ENCODE measurements at places on chromosomes 1 and 21.

DNA sequence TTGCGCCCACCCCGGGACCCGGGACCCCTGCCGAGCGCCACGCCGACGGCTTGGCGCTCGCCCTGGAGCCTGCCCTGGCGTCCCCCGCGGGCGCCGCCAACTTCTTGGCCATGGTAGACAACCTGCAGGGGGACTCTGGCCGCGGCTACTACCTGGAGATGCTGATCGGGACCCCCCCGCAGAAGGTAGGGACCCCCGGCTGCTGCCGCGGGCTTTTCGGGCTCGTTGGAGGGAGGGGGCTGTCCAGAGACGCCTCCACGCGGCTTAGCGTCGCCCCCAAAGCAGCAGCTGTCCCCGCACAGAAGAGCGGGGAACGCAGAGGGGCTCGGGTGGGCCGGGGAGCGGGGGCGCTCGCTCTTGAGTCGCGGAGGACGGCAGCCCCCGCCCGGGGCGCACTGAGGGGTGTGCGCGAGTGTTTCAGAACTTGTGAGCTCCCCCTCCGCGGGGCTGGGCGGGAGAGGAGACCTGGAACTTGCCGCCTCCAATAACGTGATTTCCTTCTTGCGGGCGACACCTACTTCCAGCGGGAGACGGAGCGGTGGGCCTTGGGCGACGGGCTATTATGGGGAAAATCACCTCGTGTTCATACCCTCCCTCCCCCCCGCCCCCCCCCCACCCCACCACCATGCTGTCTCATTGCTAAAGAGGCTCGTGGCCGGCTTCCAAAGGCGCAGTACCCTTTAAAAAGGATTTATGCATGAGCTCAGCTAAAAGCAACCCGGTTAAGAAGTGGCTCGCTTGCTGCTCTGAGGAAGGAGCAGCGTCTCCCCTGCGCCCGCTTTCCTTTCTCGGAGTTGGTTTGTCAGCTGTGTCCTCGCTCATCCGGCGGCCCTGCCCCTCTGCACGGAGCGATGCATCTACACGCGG is 664 bp downstream of the BACE2 start:
- no peak for DNase-seq

- no peak for DNase-seq
Observed at GRCh38 chr1:97780884-97781283, 139.9 kb downstream of the DPYD start.

DNA sequence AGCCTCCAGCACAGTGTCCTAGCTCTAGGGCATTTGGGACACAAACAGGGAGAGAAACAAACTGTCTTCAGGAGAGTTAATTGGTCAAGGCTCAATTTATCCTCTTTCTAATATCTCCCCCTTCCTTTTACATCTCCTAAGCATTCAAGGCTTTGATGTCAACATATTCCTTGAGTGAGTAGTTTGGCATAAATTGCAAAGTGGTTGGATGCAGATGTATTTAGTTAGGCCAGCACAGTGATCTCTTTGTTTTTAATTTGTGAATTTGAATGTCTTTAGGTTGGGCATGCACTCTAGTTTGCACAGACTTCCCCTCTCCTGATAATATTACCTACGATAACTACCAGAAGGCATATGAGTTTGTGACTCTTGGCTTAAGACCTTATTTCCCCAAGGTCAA is 12.5 kb upstream of the OLFML2B start:
- no peak for DNase-seq

- no peak for DNase-seq
Observed at GRCh38 chr1:22900451-22900850, 72.2 kb downstream of the LACTBL1 start.

DNA sequence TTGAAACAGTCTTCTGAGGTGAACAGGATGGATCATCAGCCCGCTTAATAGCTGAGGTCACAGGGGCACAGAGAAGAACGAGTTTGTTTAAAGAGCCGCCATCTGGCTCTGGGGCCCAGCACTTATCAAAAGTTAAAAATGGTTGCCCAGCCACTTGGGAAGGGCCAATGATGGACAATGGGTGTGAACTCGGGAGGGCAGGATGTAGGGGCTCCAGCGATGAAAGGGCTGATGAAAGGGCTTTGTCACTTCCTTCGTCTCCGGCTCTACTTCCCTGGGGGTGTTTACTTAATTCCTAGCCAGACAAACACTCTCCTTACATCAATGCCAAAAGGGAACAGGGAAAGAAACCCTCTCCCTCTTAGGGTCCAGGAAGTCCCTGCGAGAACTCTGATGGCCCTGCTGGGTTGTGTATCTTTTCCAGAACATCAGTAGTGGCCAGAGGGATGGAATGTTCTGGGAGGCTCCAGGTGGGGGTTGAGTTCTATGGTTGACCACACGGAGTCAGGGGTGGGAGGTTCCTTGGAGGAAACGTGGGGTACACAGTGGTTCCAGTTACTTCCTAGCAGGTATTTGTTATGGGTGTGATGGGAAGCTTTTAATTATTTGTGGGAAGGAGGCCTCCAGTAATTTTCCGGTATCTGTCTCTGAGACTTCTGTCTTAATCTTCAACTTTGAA is 9.0 kb upstream of the ABCG1 start:
- DNase-seq, result no peak

- DNase-seq, result no peak
Observed at GRCh38 chr1:40439247-40439646, 11.0 kb upstream of the ZFP69B start.

DNA sequence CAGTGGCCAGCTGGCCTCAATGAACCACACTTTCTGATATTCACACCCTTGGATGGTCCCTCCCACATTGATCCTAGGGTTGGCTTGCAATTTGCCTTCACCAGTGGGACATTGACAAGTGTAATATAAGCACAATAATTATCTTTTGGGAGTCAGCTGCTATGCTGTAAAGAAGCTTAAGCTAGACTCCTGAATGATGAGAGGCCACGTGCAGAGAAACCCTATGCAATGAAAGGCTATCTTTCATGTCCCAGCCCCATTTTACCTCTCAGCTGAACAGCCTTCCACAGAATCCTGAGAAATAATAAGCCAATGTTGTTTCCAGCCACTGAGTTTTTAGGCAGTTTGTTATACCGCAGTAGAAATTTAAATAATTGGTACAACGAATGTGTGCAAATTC is 11.1 kb upstream of the C8A start:
- DNase-seq, result no peak

GRCh38 chr1:3002349-3003038 is 18.8 kb upstream of the ACTRT2 start:
- DNase-seq, result no peak

- no peak for DNase-seq
Observed at GRCh38 chr1:37064039-37064438, 29.7 kb upstream of the GRIK3 start.

DNA sequence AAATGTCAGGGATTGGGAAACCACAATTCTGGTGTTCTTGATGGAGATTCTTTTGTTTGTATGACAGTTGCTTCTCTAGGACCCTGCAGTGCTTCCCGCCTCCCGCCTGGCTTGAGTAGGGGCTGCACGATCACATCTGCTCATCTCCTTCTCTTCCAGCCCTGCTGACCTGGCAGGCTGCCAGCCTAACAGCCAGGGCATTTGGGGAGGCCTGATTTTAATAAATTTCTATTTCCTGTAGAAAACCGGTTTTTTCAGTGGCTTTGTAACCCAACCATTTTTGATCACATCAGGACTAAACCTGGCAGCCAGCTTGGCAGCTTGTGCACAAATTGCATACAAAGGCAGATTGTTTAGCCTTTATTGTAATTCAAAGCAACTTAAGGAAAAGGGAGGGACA is 78.9 kb downstream of the UBE2U start:
- DNase-seq, result no peak

- no peak for DNase-seq
Observed at GRCh38 chr1:155884031-155884960, 24.9 kb downstream of the SYT11 start.

DNA sequence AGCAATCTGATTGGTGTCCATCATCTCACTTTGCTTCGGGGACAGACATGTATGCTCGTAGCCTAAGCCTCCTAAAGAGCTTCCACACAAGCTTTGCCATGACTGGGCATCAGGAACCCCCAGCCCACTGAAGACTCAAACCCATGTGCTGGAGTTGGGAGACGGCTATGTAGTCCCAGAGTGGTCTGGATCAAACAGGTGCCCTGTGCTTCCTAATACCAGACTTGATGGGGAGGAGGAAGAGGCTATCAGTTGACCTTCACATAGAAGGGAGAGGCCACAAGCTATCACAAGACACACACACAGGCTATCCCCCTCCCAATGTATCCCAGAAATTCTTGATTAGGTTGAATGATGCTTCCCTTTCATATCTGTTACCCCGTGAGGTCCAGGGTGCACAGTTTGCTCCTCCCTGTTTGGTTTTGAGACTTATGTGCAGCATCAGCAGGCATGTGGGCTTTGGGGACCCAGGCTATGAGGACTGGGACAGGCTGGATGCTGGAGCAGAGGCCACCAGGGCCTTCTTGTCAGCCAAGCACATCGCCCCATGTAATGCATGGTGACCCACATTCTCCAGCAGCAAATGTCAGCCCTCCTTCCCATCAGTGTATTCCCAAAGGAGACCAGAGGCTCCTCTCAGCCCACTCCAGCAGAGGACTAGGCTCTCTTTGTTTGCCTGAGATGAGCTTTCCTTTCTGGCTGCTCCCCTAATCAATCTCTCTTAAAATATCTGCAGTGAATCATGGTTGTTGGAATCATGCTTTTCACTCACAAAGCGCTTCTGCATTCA is 159.8 kb downstream of the GRIK3 start:
- no peak for DNase-seq

DNA sequence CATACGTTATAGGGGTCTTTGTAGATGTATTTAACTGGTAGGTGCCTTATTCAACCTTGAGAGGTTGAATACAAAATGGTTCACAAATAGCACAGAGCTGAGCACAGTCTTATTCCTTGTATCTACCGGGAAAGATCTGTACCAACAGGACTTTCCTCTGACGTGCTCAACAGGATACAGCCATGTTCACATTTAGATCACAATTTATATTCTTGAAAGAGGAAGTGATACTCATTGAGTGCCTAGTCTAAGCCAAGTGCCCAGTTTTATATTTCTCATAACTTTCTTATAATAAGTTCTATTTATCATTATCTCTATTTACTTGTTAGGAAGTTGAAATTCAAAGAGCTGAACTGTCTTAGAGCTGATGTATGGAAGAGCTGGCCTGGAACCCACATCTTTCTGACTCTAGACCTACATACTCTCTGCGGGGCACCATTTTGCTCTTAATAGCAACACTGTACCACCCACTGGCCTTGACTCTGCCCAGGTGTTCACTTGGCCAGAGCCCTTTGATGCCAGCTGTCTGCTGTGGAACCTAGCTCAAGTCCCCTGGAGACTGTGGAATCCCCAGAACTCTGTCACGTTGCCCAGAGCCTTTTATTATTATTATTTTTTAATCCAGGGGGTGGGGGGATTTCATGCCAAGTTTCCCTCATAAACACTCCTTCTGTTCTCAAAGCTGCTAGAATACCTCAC is 156.2 kb downstream of the TPR start:
- DNase-seq, result no peak

- DNase-seq, result no peak
Observed at GRCh38 chr1:215407575-215407974, 159.5 kb upstream of the KCTD3 start.

DNA sequence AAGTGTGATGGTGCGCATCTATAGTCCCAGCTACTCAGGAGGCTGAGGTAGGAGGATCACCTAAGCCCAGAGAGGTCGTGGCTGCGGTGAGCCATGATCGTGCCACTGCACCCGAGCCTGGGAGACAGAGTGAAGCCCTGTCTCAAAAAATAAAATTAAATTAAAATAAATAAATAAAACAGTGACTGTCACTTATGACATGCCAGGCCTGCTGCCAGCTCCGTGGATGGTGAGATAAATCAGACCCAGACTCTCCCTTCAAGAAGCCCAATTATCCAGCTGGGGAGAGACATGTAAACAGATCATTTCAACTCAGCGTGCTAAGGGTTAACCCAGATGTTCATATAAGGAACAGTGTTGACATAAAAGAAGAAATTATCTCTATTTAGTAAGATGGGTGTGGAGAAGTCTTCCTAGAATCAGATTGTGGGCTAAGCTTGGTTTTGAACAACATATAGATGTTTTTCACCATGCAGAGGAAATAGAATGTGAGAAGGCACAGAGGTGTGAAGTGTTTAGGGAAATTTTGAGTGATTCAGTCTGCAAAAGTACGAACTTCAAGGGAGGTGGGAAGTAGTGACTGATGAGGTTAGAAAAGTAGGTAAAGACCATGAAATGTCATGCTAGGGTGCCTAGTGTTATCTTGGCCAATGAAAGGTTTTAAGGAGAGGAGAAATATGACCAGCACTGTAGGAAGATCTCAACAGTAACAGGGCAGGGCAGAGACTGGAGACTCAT is 18.3 kb downstream of the YARS1 start:
- DNase-seq, result no peak

- no peak for DNase-seq
Observed at GRCh38 chr1:159088546-159089183, 12.1 kb upstream of the AIM2 start.

- no peak for DNase-seq
Observed at GRCh38 chr1:53317646-53318539, 10.0 kb downstream of the LRP8 start.

DNA sequence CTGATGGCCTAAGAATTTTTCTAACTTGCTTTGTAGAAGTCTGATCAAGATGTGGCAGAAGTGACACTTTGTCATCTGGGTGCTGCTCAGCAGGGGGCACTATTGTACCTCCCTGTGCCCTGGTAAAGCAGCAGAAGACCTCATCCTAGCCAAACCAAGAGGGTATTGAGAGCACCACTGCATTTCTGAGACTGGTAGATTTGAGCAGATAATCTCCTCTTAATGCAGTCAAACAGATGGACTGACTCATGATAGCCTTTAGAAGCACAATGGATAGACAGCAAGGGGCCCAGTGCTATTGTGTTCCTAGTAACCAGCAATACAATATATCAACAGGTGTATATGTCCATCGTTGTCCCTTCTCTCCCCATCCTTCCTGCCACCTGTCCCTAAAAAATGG is 5.7 kb downstream of the TPM3 start:
- no peak for DNase-seq

- DNase-seq, result no peak
Observed at GRCh38 chr1:204105131-204105515, 32.2 kb downstream of the SOX13 start.

GRCh38 chr21:14862794-14863720 is 201.7 kb downstream of the NRIP1 start:
- DNase-seq, result no peak

GRCh38 chr1:114103992-114104391 is 49.7 kb downstream of the SYT6 start:
- no peak for DNase-seq

DNA sequence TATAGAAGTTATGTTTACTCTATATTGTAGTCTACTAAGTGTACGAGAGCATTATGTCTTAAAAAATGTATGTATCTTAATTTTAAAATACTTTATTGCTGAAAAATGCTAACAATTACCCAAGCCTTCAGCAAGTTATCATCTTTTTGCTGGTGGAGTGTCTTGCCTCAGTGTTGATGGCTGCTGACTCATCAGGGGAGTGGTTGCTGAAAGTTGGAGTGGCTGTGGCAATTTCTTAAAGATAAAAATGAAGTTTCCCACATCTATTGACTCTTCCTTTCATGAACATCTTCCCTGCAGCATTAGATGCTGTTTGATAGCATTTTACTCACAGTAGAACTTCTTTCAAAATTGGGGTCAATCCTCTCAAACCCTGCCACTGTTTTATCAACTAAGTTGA is 95.8 kb downstream of the CDC7 start:
- no peak for DNase-seq

- no peak for DNase-seq
Observed at GRCh38 chr1:19405761-19406487, 79.4 kb downstream of the CAPZB start.

- no peak for DNase-seq
Observed at GRCh38 chr1:160797861-160798273, 1.9 kb downstream of the LY9 start.
